Activated naive CD8-positive, alpha-beta T cell treated with anti-CD3 and anti-CD28 coated beads, Interleukin-2, amount 50 U/mL, for 24 hours (primary cell): ENCODE measurements at places on chromosomes 2 and 18.

GRCh38 chr2:238967031-238967977 lies 119.4 kb downstream of the TWIST2 start:
- no peak overlapping the region for H3K4me3 ChIP-seq
- DNase-seq = no peak
- H3K4me1 ChIP-seq = no peaks in the 10 kb centered on the region
- H3K36me3 ChIP-seq = no peaks in the 10 kb centered on the region
- H3K27ac ChIP-seq = no peak overlapping the region

- H3K4me1 ChIP-seq = peaks cover 47% of the 10 kb centered on the region
- no peak overlapping the region for H3K27ac ChIP-seq
- H3K36me3 ChIP-seq = peaks cover 8% of the 10 kb centered on the region
- H3K4me3 ChIP-seq = no peak overlapping the region
- DNase-seq = no peak
Measured at GRCh38 chr2:12730265-12730664, 13.5 kb downstream of the TRIB2 start.

GRCh38 chr18:78789850-78790249 lies 189.8 kb upstream of the SALL3 start:
- DNase-seq = no peak
- H3K27me3 ChIP-seq = no peaks in the 10 kb centered on the region
- H3K36me3 ChIP-seq = no peaks in the 10 kb centered on the region
- H3K27ac ChIP-seq = no peak overlapping the region

DNA sequence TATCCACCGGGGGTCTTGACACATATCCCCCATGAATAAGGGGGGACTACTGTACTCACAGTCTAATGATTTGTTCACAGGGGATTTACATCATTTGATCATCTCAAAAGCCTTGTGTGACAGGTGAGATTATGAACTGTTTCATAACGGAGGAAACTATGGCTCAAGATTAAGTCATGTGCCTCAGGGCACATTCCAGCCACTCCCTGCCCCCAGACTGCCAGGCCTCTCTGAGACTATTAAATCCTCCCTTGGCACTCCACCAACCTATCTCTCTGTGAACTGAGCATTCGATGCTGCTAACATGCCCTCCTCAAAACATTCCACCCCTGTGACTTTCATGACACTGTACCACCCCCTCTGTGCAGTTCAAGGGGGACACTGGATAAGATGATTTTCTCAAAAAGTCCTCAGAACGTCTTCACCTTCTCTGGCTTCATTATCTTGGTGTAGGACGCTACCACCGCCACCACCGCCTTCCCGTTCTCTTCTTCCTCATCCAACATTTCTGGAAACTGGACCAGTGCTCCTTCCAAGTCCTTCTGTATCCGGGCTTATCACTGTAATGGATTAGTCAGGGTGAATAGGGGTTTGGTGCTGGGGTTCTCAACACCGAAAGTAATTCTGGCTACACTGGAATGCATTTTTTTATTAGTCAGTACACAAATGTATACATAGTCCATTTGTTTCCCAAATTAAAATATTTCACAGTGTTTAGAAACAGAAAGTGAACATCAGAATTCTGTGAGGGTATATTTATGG lies 169.6 kb downstream of the KCNS3 start:
- H3K4me1 ChIP-seq = no peaks in the 10 kb centered on the region
- no peak overlapping the region for H3K27ac ChIP-seq
- DNase-seq = no peak
- H3K4me3 ChIP-seq = no peak overlapping the region

- H3K4me3 ChIP-seq = no peak overlapping the region
- H3K36me3 ChIP-seq = no peaks in the 10 kb centered on the region
- H3K27ac ChIP-seq = no peak overlapping the region
- peaks cover 4% of the 10 kb centered on the region for H3K4me1 ChIP-seq
- no peak for DNase-seq
- no peaks in the 10 kb centered on the region for H3K27me3 ChIP-seq
Measured at GRCh38 chr2:41871080-41871479, 176.7 kb upstream of the PKDCC start.

GRCh38 chr2:24511894-24512293 lies 20.8 kb downstream of the NCOA1 start:
- H3K36me3 ChIP-seq = peaks cover 3% of the 10 kb centered on the region
- no peak for DNase-seq
- peak overlapping the region; percentile 10 for H3K4me3 ChIP-seq
- no peak overlapping the region for H3K27ac ChIP-seq
- no peaks in the 10 kb centered on the region for H3K27me3 ChIP-seq
- H3K4me1 ChIP-seq = peaks cover 81% of the 10 kb centered on the region

- peaks cover 19% of the 10 kb centered on the region for H3K4me1 ChIP-seq
- peak overlapping the region; percentile 1 for H3K27ac ChIP-seq
Measured at GRCh38 chr2:196640031-196640548, 575 bp downstream of the CCDC150 start.

GRCh38 chr2:130766711-130767407 lies 11.5 kb downstream of the AMER3 start:
- H3K4me3 ChIP-seq = no peak overlapping the region
- no peak for DNase-seq
- no peaks in the 10 kb centered on the region for H3K36me3 ChIP-seq
- no peaks in the 10 kb centered on the region for H3K4me1 ChIP-seq
- no peak overlapping the region for H3K27ac ChIP-seq

DNA sequence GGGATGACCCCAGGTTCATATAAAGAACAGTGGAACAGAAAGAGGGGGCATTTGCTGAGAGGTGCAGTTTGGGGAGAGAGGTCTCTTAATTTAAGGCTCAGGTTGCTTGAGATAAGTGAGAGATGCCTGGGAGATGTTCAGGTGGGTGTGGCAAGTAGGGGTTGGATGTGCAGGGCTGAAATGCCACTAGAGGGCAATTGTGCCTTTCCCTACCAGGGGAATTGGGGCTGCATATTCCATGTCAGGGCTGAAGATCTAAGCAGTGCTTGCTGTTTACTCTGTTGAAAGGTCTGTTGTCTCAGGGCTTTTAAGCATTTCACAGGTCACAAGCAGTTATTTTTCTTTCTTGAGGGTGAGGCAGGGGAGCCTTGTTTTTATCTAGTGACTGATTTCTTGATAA lies 7.8 kb downstream of the CCDC85A start:
- H3K4me1 ChIP-seq = no peaks in the 10 kb centered on the region
- H3K27ac ChIP-seq = no peak overlapping the region
- H3K27me3 ChIP-seq = peaks cover 30% of the 10 kb centered on the region
- H3K4me3 ChIP-seq = no peak overlapping the region

DNA sequence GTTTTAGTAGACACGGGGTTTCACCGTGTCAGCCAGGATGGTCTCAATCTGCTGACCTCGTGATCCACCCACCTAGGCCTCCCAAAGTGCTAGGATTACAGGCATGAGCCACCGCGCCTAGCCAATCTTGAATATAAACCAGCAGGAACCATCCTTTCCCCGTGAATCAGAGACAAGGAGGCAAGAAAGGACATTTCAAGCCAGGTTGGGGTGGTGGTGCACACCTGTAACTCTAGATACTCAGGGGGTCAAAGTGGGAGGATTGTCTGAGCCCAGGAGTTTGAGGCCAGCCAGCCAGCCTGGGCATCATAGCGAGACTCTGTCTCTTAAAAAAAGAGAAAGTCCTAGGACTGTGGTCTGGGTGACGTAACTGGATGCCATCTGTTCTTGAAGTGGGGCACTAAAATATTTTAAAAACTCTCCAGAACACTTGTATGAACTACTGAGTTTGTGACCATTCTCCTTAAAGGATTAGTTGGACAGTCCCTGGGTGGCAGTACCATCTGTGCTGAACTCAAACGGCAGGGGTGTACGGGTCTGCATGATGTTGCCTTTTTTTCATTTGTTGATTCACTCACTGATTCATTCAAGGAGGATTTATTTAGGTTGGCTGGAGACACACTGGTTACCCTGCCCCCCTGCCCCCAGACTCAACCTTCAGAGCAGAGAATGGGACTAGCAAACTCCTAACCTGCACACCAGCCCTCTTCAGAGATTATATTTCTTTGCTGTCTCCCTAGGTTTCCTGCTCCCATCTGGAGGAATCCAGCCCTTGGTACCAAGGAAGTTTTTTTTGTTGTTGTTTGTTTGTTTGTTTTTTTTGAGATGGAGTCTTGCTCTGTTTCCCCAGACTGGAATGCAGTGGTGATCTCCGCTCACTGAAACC lies 2.9 kb upstream of the TLX2 start:
- DNase-seq = no peak
- no peak overlapping the region for H3K4me3 ChIP-seq
- peaks cover 41% of the 10 kb centered on the region for H3K4me1 ChIP-seq
- peaks cover 11% of the 10 kb centered on the region for H3K36me3 ChIP-seq
- H3K27me3 ChIP-seq = peaks cover 57% of the 10 kb centered on the region
- H3K27ac ChIP-seq = no peak overlapping the region

DNA sequence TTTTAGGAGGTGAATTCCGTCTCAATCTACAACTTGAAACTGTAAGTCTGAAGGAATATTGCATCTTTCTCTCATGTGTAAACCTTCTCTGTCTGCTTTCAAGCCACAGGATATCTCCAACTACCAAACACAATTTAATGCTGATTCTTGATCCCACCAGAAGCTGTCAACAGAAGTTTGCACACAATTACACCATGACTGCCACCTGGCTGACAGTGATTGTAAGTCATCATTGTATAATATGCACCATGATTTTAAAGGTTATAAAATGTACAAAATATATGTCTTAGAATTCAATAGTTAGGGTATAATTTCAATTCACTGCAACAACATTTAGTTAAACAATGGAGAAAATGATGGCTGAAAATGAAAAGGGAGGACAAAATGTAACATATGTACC lies 18.4 kb downstream of the PREPL start:
- no peaks in the 10 kb centered on the region for H3K4me1 ChIP-seq
- H3K27me3 ChIP-seq = no peaks in the 10 kb centered on the region
- DNase-seq = no peak
- no peak overlapping the region for H3K4me3 ChIP-seq

GRCh38 chr2:17804358-17804757 lies 11.9 kb upstream of the MSGN1 start:
- peaks cover 9% of the 10 kb centered on the region for H3K4me1 ChIP-seq
- no peaks in the 10 kb centered on the region for H3K36me3 ChIP-seq
- no peak for DNase-seq
- no peak overlapping the region for H3K27ac ChIP-seq
- peaks cover 10% of the 10 kb centered on the region for H3K27me3 ChIP-seq
- no peak overlapping the region for H3K4me3 ChIP-seq

- H3K27ac ChIP-seq = no peak overlapping the region
- H3K4me3 ChIP-seq = no peak overlapping the region
- peaks cover 3% of the 10 kb centered on the region for H3K27me3 ChIP-seq
- DNase-seq = no peak
- no peaks in the 10 kb centered on the region for H3K4me1 ChIP-seq
Measured at GRCh38 chr2:231425291-231425810, 29.8 kb downstream of the B3GNT7 start.

DNA sequence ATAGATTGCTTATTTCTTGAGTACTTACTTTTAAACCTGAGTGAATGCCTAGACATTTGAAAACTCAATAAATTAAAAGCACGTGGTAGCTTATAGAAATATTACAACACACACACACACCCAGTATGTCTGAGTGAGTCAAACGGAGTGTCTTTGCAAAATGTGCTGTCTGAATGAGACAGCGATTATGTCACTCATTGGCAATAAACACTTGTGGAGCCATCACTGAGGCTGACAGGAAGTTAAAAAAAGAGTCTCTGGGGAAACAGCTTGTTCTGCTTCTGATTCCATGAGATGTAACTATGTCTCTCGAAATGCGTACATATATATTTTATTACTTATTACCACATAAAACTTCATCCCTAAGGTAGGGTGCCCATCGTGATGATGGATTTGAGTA lies 22.3 kb upstream of the VPS4B start:
- H3K27me3 ChIP-seq = no peaks in the 10 kb centered on the region
- H3K36me3 ChIP-seq = no peaks in the 10 kb centered on the region
- DNase-seq = no peak
- H3K4me1 ChIP-seq = peaks cover 3% of the 10 kb centered on the region
- no peak overlapping the region for H3K27ac ChIP-seq
